Nephron progenitor cell (in vitro differentiated cells): ENCODE measurements at places on chromosomes 7 and 10.

GRCh38 chr7:128941323-128941890 is 3.7 kb downstream of the IRF5 start:
- no peak for DNase-seq

GRCh38 chr7:69796416-69796815 is 198.1 kb downstream of the AUTS2 start:
- no peak for DNase-seq

GRCh38 chr10:130215931-130216231 is 79.7 kb downstream of the GLRX3 start:
- DNase-seq, result no peak

- DNase-seq, result no peak
Measured at GRCh38 chr7:4119848-4120247, 562.2 kb upstream of the FOXK1 start.

GRCh38 chr7:75624134-75624832 is 114.5 kb downstream of the HIP1 start:
- DNase-seq, result no peak

DNA sequence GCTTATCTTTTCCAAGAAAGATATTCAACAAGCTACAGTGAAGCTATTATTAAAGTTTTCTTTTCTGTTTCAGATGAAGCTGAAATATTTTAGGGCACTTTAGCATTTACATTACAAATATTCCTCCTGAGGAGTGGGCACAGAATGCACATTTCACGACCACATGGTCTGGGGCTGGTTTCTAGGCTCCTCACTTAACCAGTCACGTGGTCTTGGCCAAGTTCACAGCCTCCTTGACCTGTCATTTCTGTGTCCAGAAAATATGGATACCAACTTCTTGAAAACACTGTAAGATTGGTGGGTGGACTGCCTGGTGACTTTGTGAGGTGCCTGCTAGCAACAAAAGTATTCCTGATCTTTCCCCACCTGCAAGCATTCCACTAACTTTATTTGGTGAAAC is 70.9 kb downstream of the FAM171A1 start:
- DNase-seq, result no peak

GRCh38 chr10:35552650-35553342 is 52.3 kb upstream of the GJD4 start:
- DNase-seq, result no peak

GRCh38 chr10:12833451-12833850 is 168.1 kb downstream of the CCDC3 start:
- no peak for DNase-seq

DNA sequence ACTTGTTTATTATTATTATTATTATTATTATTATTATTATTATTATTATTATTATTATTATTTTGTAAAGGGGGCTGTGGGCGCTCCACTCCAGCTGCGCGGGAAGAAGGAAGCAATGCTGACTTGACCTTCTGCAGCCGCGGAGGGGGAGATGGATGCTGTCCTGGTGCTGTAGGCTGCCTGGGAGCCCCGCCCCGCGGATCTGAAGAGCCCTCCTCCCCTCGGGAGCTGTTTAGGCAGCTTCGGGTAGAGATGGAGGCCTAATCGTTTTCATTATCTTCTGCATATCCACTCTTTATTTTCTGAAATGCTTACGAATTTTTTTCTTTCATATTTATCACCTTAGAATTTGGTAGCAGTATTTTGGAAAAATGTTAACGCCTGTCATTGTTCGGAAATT is 101.2 kb upstream of the KLF6 start:
- peak; percentile 70 for DNase-seq

DNA sequence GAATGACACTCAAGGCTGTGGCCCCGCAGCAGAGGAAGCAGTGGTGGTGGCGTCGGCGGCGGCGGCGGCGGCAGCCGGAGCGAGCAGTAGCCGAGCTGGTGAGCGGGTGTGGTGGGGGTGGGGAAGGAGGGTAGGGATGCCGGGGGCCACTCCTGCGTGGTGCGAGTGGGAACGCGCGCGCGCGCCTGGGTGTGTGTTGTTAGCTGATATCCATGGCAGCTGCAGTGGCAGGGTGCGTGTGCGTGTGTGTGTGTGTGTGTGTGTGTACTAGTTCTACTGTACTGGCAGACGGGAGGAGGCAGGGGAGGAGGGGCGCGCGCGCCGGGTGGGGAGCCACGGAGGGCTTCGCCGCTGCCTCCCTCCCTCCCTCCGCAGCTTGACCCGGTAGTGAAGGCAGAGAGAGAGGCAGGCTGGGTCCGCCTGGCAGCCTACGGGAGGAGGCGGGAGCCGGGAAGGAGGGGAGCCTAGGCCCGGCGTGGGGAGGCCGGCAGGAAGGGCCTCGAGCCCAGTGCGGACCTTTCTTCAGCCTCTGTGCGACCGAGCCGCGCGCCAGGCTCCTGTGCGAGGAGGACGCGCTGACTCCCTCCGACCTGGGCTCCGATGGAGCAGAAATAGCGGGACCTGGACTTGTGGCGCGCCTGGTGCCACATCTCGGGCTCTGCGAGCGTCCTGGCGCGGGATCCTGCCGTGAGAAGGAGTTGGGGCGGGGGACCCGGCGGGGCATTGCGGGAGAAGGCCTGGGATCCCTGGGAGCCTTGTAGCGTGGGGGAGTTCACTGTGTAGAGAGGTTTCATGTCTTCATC is at the start of gene MAGI2:
TSS of gene MAGI2 (minus strand) at position 110 of the 803 bp plus-strand sequence. CDS start 347 bp downstream, outside the sequence.
- peak; percentile 80 for DNase-seq

DNA sequence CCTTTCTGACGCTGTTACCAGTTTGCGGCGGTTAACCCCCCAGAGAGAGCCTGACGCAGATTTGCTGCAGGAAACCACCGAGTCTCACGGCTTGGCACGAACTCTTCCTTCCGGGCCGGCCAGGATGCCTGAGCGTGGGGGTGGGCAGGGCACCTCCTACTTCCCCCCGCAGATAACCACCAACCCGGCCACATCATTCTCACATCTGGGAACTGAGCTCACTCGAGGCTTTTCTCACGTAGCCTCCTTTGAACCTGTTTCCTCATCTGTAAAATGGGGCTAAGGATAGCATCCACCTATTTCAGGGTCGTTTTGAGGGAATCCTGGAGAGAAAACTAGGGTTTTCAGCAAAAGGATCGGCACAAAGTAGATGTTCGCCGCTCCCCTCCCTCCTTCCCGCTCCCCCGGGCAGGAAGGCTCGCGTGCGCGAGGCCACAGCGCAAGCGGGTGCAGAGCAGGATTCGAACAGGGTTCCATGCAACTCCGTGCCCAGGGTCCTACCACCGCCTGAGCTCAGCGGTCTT is 23.6 kb downstream of the DDIT4 start:
- DNase-seq, result no peak

DNA sequence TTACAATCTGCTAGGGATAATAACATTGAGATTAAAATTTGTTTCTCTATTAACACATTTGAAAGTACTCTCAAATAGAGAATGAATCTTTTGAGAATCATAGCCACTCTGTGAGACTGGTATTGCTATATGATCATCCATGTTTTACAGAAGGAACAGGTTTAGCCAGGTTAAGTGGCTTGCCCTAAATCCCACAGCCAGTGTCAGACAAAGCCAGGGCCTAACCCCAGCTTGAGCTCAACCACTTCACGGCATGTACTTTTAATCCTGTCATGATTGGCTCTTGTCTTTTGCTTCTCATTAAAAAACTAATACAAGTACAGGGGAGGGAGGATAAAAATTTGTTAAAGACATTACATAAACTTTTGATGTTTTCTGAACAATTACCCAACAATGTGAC is 3.8 kb upstream of the ZNRF2 start:
- DNase-seq, result no peak

GRCh38 chr10:110834629-110835301 is 37.0 kb upstream of the PDCD4 start:
- DNase-seq, result peak; percentile 40

- DNase-seq, result peak; percentile 12
Measured at GRCh38 chr7:6026011-6026819, 5.0 kb upstream of the ANKRD61 start.

DNA sequence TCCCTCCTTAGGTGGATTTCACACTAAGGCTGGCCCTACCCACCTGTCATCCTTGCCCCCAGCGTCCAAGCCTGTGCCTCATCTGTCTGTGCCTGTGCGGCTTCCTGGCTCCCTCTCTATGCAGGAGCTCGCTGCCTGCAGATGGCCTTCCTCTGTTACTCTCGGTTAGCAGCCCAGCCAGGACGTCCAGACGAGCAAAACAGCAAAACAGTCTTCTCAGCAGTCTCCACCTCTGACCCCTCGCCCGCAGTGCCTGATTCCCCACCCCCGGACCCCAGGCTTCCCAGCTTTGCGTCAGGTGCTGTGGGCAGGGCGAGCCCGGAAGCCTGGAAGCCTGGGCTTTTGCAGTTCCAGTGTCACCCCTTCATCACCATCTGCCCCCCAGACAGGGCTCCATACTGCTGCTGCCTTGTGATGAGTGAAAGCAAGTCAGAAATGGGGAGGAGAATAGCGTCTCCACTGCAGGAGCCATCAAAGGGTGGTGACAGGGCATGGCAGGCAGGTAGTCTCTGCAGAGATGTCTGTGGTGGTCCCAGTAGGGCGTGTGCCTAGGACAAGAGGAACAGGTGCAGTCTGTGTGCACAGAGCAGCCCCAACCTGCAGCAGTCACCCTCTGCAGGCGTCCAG is 88.5 kb downstream of the ADCY1 start:
- no peak for DNase-seq

DNA sequence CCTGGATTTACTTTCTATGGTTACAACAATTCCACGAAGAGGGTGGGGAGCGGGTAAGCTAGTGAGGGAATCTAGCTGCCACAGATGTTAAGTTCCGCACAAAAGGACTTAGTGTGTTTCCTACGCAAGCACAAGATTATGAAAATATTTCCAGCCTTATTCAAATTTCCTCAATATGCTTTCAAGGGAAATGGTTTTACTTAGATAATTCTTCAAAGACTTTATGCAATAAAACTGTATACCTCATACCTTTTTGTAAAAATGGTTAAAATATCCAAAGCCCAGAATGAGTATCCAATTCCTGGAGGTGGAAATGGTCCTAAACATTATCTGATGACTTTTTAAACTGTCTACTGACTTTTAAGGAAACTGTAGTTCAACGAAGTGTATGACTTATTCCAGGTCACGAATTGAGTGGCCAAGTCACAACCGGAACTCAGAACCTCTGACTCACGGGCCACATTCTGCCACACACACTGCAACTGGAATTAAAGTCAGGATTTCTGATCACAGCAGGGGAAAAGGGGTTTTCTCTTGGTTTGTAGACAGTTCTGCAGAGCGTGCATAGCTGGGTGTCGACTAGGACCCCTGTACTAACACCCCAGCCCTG is 20.2 kb upstream of the INSIG1 start:
- no peak for DNase-seq
